ENCODE measurements at places on chromosomes 2 and 18. TPM values are rescaled to one million over a fixed set of nuclear protein-coding genes. Genes with fewer than 3 reads are reported as not detected.

Gene CYS1
- total RNA-seq, result not detected

Gene ANKRD30BL
- total RNA-seq, result not detected

Gene SUMO1
- total RNA-seq, result 115 TPM

Gene GPR35
- total RNA-seq, result 4.4 TPM

Gene EGR4
- 0.29 TPM for total RNA-seq

Gene B4GALT6
- 0.52 TPM for total RNA-seq

Gene STAT4
- 38.0 TPM for total RNA-seq

Gene TRABD2A
- 28.6 TPM for total RNA-seq

Gene PDE11A
- not detected for total RNA-seq

Gene DNAJC5G
- total RNA-seq, result not detected

Gene ERFE
- not detected for total RNA-seq

Gene KCNK3
- total RNA-seq, result not detected

Gene LBX2
- 0.39 TPM for total RNA-seq

Gene G6PC2
- total RNA-seq, result not detected

Gene MBD2
- 170 TPM for total RNA-seq

Gene TRIM54
- 0.13 TPM for total RNA-seq

Gene RMDN2
- 2.0 TPM for total RNA-seq

Gene SLC4A3
- total RNA-seq, result not detected

Gene VWC2L
- not detected for total RNA-seq

Gene ALPP
- not detected for total RNA-seq

Measured in activated T-helper 17 cell treated with anti-CD3 and anti-CD28 coated beads, Interleukin-2, amount 50 U/mL, for 72 hours (primary cell).